ENCODE measurements at places on chromosomes 1 and 21. TPM values are rescaled to one million over a fixed set of nuclear protein-coding genes. Genes with fewer than 3 reads are reported as not detected.

SPATA21 gene
- not detected for total RNA-seq

MEF2D gene
- total RNA-seq, result 101 TPM

CATSPERE gene
- total RNA-seq, result 1.3 TPM

NOTCH2 gene
- total RNA-seq, result 171 TPM

TAF12 gene
- total RNA-seq, result 17.2 TPM

KCNA2 gene
- total RNA-seq, result 3.1 TPM

AMY2B gene
- total RNA-seq, result 17.1 TPM

KCNJ15 gene
- 0.41 TPM for total RNA-seq

HPCAL4 gene
- 0.35 TPM for total RNA-seq

FAM72C gene
- not detected for total RNA-seq

RAB25 gene
- total RNA-seq, result not detected

GRCh38 chr21:43664358-43664757 is 5.0 kb downstream of the RRP1B start:
- no peak for DNase-seq

DNA sequence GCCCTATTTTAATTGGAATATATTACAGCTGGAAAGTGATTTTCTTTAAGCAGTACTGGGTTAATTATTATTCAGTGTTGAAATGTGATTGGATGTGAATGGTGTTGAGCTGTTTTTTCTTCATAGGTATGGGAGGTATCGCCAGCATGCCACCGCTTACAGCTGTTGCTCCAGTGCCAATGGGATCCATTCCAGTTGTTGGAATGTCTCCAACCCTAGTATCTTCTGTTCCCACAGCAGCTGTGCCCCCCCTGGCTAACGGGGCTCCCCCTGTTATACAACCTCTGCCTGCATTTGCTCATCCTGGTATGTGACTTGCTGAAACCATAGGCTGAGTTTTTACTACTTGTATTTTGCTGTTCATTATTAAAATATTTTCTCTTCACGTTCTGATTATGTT is 107.7 kb downstream of the ITSN1 start:
- no peak for DNase-seq

GRCh38 chr1:89383185-89383584 is 19.3 kb downstream of the GBP6 start:
- no peak for DNase-seq

GRCh38 chr21:29606613-29607012 is 307.9 kb downstream of the BACH1 start:
- DNase-seq, result no peak

- no peak for DNase-seq
Measured at GRCh38 chr1:165152109-165152508, 204.4 kb downstream of the LMX1A start.

GRCh38 chr1:56590520-56591011 is 11.2 kb upstream of the PLPP3 start:
- DNase-seq, result no peak

- no peak for DNase-seq
Measured at GRCh38 chr1:30748098-30748698, 9.4 kb downstream of the LAPTM5 start.

GRCh38 chr1:3858231-3858981 is 1.1 kb downstream of the DFFB start:
- DNase-seq, result no peak

DNA sequence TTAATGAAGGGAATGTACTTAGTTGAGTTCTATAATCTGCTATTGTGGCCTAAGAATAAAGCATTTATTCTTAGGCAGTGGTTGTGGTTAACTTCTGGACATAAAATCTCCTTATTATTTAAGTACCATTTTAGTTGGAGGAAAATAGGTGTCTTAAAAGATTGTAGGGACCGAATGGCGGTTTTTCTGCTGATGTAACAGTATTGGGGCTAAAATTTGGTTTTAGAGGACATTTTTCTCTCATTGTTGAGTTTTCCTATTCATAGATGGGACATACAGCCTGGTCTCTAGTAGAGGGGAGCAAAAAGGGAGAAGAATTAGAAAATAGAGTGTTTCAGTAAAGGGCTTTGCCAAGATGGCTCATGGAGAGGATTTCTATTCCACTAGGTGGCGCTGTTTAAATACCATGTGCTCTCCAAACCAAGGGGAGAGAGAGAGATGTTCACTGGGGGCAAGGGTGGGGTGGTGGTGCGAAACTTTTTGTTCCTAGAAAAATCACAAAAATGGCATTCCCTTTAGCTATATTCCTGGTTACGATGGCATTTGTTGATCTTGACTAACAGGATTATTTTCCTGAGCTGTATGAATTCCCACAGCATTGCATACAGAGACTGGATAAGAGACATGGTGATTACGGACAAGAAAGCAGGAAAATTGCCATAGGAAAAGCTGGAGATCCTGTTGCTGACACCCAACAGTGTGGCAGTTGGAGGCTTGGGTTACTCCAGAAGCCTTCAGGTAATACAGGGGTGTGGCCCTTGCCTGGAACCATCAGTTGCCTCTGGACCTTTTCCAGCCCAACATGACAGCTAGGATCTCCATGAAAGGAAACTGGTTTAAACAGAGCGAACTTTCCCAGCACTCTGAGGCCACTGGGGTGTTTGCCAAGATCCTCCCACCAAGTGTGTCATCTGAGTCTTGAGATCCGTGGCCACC is 18.2 kb upstream of the FCGR2A start:
- no peak for DNase-seq

GRCh38 chr1:1755852-1756251 is 22.4 kb downstream of the NADK start:
- no peak for DNase-seq

GRCh38 chr1:190478149-190479049 is 735 bp upstream of the BRINP3 start:
- no peak for DNase-seq

DNA sequence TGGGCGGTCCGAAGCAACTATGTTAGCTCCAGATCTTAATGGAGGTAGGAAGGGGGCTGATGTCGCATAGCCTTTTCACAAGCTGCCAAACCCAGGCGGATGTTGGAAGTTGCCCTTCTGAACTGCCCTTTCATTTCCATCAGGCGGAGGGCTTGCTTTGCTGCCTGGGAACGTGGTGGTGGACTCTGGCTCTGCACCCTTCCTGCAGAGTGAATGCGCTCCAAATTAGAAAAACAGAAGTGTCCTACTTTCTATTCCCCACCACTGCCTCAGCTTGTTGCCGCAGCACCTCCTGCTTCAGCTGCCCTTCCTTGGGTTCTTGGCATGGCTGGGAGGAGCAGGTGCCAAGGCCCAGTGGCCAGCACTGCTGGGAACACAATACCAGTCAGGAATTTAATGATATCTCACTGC is 60.6 kb downstream of the AK4 start:
- no peak for DNase-seq

DNA sequence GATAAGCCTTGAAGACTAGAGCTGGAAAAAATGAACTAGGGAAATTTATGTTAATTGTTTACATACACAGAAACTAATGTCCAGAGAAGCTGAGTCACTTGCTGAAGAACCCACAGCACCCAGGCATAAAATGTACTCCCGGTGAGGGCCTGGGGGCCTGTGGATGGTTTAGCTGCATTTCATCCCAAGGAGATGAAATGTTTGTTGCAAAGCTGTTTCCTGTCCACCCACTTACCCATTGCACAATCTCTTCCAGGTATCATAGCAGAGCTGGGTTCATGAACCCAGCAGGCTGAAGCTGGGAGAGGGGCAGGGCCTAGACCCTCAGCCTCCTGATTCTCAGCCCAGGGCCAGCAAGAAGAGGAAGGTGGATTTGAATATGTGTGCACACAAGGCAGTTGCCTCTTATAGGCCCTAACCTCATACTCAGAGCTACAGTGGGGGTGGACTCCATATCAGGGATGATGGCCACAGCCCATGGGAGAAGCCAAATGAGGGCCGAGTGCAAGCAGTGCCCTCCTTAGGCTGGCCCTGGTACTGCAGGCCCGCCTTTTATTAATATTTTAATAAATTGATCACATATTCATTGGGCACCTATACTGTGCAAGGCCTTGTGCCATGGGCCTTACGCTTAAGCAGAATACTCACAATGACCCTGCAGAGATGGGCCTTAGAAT is 110.8 kb downstream of the LACTBL1 start:
- no peak for DNase-seq

DNA sequence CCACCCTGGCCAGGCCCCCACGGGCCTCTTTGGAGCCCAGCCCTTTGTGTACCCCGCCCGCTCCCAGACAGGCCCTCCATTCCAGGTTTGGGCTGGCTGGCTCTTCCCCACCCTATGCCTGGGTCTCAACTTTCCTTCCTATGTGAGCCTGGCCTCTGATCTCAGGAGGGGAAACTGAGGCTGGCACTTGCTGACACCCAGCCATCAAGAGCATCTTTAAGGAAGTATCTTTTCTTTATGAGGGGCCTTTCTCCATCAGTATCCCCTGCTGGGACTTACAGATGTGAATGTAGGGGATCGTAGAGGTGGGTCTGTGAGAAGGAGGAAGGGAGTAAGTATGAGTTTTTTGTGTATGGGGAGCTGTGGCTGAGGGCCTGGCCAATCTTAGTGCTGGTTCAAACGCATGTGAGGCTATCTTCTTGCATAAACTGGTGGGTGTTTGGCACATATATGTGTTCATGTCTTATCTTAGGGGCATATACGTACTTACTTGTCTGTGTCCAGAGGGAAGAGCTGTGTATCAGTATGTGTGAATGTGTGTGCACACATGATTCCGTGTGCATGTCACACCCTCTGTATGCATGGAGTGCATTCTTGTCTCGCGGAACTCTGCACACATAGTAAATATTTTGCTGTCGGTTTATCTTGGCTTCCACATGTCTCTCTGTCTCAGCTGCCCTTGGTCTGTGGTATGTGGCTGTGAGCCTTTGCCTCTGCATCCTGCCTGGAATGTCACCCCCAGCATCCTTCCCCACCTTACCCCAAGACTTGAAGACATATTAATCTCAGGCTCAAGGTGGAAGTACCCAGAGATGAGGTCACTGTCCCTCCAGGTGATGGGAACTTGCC is 5.4 kb downstream of the NECTIN4 start:
- no peak for DNase-seq

- no peak for DNase-seq
Measured at GRCh38 chr21:14403681-14404318, 20.9 kb upstream of the HSPA13 start.

DNA sequence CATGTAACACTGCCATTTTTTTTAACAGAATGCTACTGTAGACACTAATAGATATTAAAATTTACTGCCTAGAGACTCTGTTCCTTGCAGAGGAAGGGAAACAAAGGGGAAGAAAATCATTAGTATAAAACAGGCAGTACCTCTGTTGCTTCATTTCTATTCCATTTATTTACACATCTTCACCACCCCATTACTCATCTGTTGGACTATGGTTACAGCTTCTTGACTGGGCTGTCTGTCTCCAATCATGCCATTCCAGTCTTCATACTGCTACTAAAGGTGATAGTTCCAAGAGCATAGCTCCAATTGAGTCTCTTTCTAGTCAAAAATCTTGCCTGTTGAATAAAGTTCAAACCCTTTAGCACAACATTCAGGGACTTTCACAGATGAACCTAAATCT is 22.2 kb upstream of the GPR25 start:
- no peak for DNase-seq

DNA sequence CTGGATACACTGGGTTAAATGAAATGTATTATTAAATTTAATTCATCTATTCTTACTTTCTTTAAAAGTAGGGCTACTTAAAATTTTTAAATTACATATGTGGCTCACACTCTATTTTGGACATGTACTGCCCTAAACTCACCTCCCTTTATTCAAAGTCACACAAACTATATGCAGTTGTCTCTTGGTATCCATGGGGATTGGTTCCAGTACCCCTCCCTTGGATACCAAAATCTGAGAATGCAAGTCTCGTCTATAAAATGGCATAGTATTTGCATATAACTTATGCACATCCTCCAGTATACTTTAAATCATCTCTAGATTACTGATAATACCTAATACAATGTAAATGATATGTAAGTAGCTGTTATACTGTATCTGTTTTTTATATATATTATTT is 57.6 kb downstream of the FAF1 start:
- DNase-seq, result no peak

GRCh38 chr1:157992031-157992832 is 1.2 kb upstream of the KIRREL1 start:
- DNase-seq, result no peak

- no peak for DNase-seq
Measured at GRCh38 chr1:30834253-30834652, 74.3 kb downstream of the SDC3 start.

GRCh38 chr21:16509476-16509875 is 779.7 kb downstream of the USP25 start:
- no peak for DNase-seq

GRCh38 chr1:222785529-222785928 is 29.3 kb upstream of the DISP1 start:
- DNase-seq, result no peak

DNA sequence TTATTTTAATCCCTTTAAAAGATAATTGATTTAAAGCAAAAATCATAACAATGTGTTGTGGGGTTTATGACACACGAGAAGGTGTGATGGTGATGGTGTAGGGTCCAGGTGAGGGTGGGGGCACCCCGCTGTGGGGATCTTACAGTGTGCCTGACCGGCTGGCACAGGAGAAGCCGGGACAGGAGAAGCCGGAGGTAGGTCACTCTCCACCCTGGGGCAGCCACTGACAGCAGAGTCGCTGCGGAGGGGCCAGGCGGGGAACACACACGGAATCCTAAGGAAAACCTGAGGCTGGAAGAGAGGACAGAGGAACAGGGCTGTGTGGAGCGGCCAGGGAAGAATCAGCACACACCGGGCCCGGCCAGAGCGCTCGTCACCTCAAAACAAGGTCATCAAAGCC is 4.3 kb upstream of the LRRC3 start:
- no peak for DNase-seq

DNA sequence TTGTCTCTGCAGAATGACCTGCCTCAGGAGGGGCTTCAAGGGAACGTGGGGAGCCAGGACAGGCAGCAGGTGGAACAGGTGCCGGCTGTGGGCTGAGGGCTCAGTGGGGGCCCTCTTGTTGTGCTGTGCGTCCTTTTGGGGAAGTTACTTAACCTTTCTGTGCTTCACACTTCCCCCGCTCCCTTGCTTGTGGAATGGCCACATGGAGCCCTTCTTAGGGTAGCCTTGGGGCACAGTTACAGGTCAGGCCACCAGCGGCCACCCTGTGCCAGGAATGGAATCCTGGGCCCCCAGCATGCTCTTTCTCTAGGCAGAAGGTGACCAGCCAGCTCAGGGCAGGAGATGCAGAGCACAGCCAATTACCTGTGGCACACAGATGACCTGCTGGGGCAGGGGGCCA is 2.6 kb downstream of the IKBKE start:
- DNase-seq, result no peak

- no peak for DNase-seq
Measured at GRCh38 chr1:8112611-8113261, 86.6 kb upstream of the ERRFI1 start.

DNA sequence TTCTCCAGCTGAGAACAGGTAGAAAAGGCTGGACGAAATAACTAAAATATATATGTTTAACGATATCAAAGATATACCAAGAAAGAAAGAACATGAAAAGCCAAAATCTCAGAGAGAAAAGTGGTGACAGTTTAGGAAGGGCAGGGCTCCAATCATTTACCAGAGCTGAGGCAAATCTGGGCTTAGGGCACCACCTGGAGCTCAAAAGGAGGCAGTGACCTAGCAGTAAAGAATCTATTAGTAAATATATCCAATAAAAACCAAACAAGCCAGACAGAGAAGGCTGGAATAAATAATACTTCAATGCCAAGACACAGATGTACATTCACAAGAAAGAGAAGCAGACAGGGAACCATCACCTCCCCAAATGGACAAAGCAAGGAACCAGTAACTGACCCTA is 43.5 kb downstream of the CHIA start:
- DNase-seq, result no peak
